Iris pigment epithelial cell (primary cell): ENCODE measurements at places on chromosomes 4 and X.

GRCh38 chr4:35644591-35644990 lies 599.7 kb downstream of the ARAP2 start:
- peak; percentile 0 for DNase-seq

DNA sequence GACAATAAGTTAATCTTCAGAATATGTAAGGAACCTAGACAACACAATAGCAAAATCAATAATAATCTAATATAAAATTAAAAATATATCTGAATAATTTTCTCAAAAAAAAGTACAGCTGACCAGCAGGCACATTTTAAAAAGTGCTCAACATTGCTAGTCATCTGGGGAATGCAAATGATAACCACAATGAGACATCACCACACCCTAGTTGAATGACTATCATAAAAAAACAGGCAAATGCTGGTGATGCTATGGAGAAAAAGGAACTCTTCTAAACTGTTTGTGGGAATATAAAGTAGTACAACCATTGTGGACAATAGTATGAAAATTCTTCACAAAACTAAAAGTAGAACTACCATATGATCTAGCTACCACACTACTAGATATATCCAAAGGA lies 956.9 kb upstream of the NDST4 start:
- DNase-seq, result peak; percentile 0

GRCh38 chr4:158121161-158121579 lies 51.7 kb downstream of the GASK1B start:
- DNase-seq, result peak; percentile 98

- DNase-seq, result no peak
Observed at GRCh38 chr4:167183036-167183435, 51.3 kb downstream of the SPOCK3 start.

- no peak for DNase-seq
Observed at GRCh38 chrX:134373736-134374135, 86.2 kb upstream of the HPRT1 start.

- DNase-seq, result peak; percentile 32
Observed at GRCh38 chr4:577499-578450, 1.7 kb upstream of the TMEM271 start.

DNA sequence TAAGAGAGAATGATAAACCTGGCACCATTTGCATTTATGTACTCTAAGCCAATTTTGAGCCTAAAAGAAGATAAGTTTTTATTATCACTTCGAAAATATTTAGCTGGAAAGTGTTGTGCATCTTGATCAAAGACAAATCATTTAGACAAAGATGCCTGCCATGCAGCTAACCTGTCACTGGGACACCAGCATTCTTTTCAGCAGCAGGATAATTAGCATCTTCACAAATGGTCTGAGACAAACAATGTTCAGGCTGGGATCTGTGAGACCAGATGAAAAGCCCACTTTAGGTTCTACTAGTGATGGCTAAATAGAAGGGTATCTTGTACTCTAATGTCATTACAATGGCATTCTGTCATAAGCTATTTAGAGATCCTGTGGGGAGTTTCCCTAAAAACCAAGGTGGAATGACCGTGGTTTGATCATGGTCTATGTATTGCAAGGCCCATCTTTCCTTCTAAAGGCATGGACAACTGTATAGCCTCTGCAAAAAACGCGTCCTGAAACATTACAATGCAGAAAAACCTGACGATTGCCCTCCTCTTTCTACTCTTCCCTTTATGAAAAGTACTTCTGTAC lies 7.2 kb downstream of the PRDM8 start:
- no peak for DNase-seq

DNA sequence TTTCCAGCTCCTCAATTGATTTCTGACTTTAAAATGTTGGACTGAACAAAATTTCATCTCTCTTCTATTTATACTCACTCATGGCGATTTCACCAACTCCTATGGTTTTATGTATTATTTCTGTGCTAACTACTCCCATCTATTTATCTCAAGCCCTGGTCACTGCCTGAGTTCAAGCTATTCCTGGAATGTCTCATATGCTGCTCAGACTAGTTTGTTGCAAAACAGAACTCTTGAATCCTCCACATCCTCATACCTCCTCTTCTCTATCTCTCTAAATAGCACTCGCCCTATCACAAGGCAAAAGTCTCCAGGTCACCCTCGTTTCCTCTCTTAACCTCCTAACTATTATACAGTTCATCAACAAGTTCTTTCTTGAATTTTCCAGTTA lies 19.0 kb upstream of the DDX60 start:
- DNase-seq, result peak; percentile 69

- peak; percentile 10 for DNase-seq
Observed at GRCh38 chr4:137310166-137310565, 222.1 kb downstream of the PCDH18 start.

GRCh38 chrX:68895341-68895755 lies 66.5 kb downstream of the EFNB1 start:
- DNase-seq, result peak; percentile 43

DNA sequence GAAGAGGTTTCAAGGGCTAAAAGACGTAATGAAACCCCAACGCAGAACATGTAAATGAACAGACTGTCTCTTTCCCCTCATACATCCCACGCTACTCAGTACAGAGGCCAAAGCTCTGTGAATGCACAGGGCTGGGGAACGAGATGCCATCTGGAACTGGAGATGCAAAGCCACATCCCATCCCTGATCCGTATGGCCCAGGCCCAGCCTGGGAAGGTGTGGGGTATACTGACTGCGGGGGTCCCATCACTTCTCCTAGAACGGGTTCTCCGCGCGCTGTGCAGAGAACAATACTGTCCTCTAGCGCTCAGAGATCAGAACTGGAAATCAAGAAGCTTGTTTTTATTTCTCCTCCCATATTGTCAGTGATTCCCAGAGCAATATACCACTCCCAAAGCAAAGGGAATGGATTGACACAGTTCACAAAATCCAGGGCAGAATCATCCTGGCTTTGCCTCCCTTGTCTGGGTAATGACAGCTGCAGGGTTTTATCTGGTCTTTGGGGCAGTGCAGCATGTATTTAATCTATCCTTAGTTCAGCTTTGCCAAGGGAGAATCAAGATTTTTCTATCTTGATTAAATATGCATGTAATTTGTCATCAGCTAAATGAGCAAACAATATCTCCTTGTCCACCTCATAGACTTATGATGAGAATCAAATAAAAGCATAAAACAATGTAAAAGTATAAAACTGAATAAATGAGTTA lies 47.3 kb upstream of the TLR3 start:
- DNase-seq, result peak; percentile 50

DNA sequence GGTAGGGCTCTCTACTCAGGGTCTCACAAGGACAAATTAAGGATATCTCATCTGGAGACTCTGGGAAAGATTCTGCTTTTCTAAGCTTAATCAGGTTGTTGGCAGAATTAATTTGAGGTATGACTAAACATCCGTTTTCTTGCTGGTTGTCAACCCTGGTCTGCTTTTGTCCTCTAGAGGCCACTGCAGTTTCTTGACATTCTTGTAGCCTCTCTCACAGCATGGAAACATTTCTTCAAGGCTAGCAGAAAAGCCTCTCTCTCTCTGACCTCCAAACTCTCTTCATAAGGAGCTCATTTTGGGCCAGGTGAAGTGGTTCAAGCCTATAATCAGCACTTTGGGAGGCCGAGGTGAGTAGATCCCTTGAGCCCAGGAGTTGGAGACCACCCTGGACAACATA lies 749.5 kb upstream of the PCDH7 start:
- DNase-seq, result peak; percentile 9

DNA sequence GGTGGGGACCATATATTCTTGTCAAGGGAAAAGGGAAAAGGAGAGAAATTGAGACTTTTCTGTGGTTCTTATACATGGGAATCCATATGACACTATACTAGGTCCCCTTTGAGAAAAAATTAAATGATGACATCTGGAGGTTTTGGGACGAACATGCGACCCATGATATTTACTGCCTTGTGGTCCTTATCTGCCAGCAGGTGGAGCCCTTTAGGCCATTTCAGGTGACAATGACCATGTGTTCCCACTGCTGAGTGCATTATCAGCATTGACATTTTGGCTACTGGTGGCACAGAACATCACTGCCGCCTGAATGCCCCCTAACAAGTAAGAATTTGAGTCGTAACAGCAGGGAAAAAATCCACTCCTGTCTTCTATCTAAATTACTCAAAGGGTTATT lies 843.4 kb downstream of the FSTL5 start:
- DNase-seq, result peak; percentile 11

GRCh38 chr4:78747475-78747922 lies 28.7 kb upstream of the BMP2K start:
- peak; percentile 67 for DNase-seq

GRCh38 chr4:39754309-39754708 lies 56.4 kb downstream of the UBE2K start:
- no peak for DNase-seq

- DNase-seq, result peak; percentile 99
Observed at GRCh38 chr4:156941940-156942548, 29.6 kb downstream of the PDGFC start.

GRCh38 chr4:13528821-13529127 lies 15.5 kb downstream of the NKX3-2 start:
- DNase-seq, result no peak

DNA sequence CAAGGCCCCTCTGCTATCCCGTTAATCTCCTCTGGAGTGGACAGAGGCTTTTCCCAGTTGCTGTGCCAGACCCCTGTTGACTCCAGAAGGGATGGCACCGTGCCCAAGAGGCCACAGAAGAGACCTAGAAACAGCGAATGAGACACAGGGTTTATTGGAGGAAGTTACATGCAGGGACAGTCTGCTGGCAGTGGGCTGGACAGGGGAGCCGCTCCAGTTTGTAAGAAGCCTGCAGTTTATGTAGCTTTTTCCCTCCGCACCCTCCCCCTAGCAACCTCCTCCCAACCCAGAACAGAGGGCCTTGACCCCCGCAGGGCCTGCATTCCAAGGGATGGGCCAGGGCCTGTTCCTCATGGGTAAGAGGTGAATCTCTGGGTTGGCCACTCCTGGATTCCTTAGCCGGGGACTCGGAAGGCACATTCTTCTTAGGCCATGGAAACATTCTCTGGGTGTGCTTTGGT lies 216.8 kb upstream of the PSAPL1 start:
- peak; percentile 31 for DNase-seq

DNA sequence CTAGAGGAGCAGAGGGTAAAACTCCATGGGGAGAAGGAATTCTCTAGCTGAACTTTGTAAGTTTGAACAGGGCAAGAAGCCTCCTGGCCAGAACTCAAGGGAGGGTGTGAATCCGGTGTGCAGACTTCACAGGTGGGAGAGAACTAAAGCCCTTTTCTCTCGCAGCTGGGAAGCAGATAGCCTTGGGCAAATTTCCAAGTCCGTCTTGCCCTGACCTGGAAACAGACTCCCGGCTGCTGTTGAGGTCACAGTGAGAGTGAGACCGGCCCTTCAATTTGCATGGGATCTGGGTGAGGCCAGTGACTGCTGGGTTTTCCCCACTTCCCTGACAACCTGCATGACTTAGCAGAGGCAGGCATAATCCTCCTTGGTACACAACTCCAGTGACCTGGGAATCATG lies 94.5 kb upstream of the ZNF827 start:
- DNase-seq, result no peak

GRCh38 chrX:69016293-69016941 lies 148.8 kb downstream of the PJA1 start:
- no peak for DNase-seq

GRCh38 chr4:147714575-147715401 lies 17.1 kb upstream of the ARHGAP10 start:
- DNase-seq, result peak; percentile 95

GRCh38 chr4:41209187-41209586 lies 5.2 kb downstream of the APBB2 start:
- DNase-seq, result no peak

DNA sequence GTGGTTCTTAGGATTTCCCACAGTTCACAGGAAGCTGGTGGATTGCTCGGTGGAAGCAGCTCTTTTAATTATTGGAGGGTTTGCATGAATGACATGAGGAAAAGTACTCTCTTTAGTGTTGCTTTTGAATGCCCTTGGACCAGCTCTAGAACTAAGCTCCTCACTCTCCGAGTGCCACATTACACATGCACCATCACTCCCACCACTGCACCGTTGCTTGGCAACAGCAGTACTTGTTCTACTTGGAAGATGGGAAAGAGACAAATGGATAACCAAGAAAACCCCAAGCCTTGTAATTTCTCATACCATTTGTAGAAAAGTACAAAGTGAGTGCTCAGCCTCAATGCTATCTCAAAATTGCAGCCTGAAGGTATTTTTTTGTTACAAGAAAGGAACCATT lies 620.2 kb upstream of the BOD1L1 start:
- no peak for DNase-seq

DNA sequence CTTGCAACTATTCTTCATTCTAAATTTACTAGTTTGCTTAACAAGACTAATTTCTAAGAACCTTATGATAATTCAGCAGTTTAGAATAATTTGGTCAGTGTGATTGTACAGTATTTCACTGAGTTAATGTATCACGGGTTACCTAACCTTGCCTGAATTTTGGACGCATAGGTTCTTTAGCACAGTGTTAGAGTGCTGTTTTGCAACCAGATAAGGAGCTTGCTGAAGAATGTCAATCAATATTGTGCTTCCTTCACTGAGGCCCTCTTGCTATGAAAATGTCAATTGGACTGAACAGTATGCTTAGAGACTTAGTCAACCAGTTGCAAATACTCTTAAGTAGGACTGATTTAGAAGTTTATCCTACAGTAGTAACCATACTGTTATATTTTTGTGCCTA lies 19.6 kb downstream of the VAMP7 start:
- DNase-seq, result no peak

DNA sequence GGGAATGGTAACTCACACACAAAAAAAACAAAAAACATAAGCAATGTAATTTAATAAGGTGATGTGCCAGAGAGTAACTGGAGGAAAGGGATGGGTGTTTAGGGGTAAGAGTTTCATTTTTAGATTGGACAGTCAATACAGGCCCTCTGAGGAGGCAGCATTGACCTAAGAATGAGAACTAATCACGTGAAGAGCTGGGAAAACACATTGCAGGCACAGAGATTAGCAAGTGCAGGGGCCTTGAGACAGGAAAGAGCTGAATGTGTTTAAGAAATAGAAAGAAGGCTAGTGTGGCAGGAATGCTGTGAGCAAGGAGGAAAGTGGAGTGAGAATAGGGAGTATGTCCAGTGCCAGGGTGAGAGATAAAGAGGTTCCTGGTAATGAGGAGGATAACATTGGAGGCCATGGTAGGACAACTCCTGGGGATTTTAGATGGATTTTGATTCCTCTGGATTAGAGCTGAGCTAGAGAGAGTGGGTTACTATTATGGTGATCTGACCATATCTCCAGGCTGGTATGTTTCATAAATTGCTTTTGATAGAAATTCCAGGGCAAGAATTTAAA lies 17.6 kb downstream of the PDLIM5 start:
- no peak for DNase-seq

DNA sequence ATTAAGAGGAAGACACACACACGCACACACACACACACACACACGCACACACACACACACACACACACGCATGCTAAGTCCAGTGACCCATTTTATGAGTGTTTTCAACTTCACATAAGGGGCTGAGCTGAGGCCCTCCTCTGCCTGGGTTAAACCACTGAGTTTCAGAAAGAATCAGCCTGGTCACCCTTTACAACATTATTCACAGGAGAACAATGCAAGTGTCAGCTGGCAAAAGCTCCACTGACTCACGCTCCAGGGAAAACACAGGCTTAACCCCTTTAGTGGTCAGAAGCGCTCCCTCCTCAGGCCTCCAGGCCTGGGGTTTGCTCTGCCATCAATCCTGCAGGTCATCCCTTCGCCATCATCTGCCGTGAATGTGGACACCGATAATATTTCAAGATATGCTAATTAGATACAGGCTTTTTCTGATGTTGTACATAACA lies 46.9 kb downstream of the ACOX3 start:
- peak; percentile 99 for DNase-seq

GRCh38 chr4:99947190-99947578 lies 766 bp upstream of the DNAJB14 start:
- no peak for DNase-seq

GRCh38 chr4:98210281-98210680 lies 50.9 kb upstream of the RAP1GDS1 start:
- no peak for DNase-seq

GRCh38 chr4:168757500-168757899 lies 252.6 kb downstream of the CBR4 start:
- DNase-seq, result no peak
